Kidney (tissue), 22 donors: ENCODE measurements at places on chromosomes 2 and 18. TPM values are rescaled to one million over a fixed set of nuclear protein-coding genes. Genes with fewer than 3 reads are reported as not detected.
A peak's percentile ranks its signal among the peaks of the same experiment; 100 is the strongest.

DNA sequence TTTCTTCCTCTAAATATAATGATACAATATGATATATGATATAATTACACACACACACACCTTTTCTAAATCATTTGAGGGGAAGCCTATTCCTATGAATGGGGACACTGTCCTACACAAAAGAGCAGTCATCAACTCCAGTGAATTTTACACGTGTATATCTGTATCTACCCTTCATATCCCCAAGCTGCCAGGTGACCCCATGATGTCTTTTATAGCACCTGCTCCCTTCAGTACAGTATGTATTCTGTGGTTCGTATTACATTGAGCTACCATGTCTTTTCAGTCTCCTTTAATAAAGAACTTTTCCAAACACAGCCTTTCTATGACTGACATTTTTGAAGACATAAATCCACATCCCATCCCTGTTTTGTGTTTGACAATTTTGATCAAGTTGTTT is 19.0 kb downstream of the TBC1D8 start:
- DNase-seq: no peak

DNA sequence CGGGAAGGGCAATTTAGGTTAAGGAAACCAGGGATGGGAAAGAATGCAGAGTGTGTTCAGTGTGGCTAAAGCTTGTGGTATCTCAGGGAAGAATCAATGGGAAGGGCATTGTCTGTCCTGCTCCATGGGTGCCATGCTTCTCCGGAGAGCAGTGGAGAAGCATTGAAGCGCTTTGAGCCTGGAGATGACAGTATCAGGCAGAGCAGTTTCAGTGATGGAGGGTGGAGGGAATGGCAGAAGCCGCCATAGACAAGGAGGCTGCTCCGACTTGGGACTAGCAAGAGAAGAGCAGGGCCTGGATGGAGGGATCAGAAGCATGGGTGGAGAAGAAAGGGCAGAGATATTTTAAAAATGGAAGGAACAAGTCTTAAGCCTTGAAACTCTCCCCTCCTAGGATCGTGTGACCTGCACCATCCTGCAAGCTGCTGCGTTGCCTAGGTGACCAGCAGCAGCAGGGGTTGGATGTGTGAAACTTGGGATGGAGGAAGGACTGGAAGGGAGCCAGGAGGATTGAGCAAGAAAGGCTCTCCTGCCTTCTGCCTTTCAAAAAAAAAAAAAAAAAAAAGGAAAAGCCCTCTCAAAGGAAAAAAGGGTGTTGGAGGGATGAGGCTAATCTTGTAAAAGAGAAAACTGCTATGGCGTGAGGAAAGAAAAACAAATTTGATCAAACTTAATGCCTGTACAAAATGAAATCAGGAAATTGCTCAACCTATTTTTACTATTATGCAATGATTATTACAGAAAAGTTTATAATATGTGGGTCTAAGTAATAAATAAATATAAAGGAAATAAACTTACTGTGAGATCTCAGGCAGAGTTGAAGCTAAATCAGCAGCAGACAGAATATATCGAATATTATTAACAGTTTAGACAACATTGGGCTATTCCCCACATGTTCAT is 493.8 kb upstream of the NRP2 start:
- peak; percentile 30 for DNase-seq

DNA sequence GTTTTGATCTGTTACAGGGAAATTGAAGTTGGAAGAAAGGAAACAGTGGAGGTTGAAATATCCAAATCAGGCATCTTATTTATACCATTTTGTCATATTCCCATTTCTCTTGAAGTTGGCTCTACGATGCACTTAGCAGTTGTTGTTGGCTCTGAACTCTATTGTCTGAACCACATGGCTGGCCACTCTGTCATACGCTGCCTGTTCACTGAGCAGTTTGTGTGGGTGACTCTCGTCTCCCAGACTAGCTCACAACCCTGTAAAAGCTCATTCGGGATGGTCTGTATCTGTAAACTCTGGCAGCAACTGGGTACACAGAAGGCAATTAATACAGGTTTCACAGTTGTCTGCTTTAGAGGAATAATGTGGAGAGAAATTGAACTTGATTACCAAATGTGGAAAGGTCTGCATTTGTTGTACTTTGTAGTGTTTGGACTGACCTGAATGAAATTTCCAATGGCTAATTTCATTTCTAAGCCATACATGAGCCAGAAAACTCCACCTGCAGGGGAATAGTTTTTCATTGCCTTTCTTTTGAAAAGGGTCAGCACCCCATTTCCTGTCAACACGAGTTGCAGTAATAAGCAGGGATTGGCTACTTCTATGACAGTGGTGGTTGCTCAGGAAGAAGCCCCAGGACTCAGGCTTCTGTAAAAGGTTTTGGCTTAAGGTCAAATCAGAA is 378.2 kb downstream of the OSR1 start:
- DNase-seq: no peak

DNA sequence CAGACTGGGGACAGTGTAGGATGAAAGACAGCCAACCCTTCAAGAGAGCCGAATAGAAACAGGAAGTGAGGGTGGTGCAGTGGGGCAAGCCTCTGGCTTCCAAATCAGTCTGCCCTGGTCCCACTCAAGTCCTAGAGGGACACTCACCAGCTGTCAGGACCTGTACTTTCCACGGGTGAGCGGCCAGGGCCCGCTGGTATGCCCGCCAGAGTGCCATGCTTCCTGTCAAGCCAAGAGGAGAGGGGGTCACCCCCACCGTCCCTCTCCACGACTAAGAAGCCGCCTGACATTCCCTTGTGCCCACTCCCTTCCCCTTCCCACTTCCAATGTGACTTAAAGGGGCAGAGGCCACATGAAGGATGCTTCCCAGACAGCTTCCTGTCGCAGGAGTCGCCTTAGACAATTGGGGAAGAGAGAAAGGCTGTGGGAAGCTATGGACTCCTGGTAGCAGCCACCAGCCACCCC is 564 bp downstream of the MPV17 start:
- peak; percentile 63 for DNase-seq

DNA sequence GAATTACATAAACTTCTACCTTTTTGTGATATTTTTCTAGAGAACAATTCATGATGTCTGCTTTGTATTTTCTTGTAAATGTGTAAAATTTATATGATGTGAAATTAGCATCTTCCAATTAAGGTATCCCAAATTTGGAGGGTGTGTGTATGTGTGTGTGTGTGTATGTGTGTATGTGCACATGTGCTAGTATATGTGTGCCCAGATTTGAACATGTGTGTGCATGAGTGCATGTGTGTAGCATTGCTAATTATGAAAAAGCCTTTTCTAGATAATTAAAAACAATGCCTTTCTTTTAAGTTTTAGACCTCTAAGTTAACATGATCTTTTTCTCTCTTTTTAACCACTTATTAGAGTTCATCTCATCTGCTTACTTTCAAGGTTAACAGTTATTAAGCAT is 208.0 kb upstream of the SPOPL start:
- DNase-seq: no peak

- no peak for DNase-seq
Measured at GRCh38 chr2:10123281-10123680, 742 bp downstream of the RRM2 start.

- DNase-seq: no peak
Measured at GRCh38 chr18:52582061-52582460, 242.1 kb downstream of the DCC start.

DNA sequence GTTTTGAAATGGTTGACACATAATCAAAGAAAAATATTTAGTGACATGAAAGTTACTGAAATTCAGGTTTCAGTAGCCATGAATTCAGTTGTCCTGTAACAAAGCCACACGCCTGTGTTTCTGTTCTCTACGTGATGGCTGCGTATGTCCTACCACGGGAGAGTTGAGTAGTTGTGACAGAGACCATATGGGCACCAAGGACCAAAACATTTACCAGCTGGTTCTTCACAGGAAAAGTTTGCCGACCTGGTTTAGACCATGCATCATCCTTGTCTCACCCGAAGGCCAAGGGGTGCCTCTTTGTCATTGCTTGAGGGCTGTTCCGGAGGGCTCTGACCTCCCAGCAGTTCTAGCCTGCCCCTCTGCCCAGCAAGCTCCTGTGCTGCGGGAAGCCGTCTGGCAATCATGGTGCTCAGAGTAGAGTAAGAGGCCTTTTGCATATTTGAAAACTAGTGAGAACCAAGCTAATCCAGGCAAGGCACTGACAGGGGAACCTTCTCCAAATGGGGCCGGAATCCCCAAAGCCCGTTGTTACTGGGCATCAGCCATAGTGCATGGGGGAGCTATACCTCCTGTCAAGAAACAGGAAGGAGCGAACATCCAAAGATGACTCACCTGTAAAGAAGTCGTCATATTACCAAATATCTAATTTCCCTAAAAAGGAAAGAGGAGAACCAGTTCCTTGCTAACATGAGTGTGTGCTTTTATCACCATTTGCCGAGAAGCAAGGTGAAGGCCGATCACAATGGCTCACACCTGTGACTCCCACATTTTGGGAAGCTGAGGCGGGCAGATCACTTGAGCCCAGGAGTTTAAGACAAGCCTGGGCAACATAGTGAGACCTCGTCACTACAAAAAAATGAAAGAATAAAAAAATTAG is 92.6 kb upstream of the RAB12 start:
- DNase-seq: no peak

GRCh38 chr2:100451092-100451491 is 19.2 kb upstream of the NMS start:
- no peak for DNase-seq

DNA sequence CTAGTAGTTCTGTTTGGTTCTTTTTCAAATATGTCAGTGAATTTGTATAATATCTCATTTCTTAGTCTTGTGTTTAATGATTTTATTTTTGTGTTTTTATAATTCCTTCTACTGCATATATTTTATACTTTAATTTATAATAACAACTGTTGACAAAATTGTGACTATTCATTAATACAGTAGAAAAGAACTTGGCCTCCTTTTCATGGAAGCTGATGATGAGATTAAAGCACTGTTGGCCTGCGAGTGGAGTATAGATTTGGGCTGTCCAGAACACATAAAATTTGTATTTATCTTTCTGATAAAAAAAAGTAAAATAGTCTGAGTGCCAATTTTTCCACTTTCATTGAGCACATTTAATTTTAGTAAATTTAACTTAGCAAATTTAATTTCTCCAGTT is 12.1 kb downstream of the CFLAR start:
- no peak for DNase-seq

GRCh38 chr18:49127471-49128190 is 176.9 kb upstream of the SMAD7 start:
- peak; percentile 97 for DNase-seq

- no peak for DNase-seq
Measured at GRCh38 chr18:55220523-55220922, 261.3 kb upstream of the CCDC68 start.

DNA sequence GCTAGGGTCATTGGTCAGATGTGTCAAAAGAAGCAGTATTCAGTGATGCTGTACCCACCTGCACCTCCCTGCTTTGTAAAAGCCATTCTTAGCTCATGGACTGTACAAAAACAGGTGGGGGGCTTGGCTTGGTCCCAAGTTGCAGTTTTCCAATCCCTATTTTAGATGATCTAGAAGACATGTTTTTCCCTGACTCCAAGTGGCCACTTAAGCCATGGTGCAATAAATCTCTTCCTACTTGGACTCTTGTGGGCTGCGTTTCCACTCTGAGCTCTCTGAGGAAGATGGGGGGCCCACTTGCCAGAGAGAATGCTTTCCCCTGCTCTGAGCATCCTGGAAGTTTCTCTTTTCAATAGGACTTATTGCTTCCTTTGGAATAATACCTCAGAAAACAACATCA is 57.0 kb upstream of the SPP2 start:
- no peak for DNase-seq

- DNase-seq: no peak
Measured at GRCh38 chr2:114724454-114724853, 282.0 kb downstream of the DPP10 start.

GRCh38 chr2:15092181-15092580 is 459.7 kb downstream of the LRATD1 start:
- DNase-seq: no peak

DNA sequence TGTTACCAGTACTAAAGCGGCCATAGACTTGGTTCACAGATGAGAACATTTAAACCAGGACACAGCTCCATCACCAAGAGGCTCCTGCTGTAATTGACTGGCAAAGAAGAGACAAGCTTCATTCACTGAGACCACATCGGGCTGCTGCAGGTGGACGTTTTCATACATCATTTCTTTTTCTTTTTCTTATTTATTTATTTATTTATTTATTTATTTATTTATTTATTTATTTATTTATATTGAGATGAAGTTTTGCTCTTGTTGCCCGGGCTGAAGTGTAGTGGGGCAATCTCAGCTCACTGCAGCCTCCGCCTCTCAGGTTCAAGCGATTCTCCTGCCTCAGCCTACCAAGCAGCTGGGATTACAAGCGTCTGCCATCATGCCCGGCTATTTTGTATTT is 33.6 kb upstream of the PDCL3 start:
- DNase-seq: no peak

DNA sequence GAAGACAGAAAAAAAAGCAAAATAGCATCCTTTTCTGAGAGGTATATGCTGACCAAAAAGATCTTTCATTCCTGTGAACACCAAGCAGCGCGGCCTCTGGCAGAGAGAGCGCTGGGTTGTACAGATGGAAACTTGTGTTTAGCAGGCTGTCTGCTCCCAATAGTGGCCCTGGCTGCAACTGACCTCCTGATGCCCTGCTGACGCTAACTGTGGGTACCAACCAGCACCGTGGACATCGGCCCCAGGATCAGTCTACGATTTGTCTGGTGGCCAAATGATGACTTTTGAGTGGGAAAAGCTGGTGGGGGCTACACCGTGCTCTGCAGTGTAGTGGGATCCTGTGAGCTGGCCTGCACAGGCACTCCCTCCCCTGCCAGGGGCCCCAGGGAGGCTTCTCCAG is 15.7 kb downstream of the COA5 start:
- DNase-seq: no peak

DNA sequence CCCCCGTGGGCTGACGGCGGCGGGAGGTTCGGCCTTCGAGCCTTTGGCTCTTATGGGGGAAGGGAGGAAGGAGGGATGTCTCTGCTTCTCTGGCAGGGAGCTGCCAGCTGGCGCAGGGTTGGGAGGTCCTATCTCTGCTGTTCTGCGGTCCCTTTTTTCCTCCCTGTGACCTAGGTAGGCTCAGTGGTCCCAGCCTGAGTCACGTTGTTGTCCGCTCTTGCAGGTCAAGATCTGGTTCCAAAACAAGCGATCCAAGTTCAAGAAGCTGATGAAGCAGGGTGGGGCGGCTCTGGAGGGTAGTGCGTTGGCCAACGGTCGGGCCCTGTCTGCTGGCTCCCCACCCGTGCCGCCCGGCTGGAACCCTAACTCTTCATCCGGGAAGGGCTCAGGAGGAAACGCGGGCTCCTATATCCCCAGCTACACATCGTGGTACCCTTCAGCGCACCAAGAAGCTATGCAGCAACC is 2.5 kb downstream of the DLX1 start:
- DNase-seq: peak; percentile 11

GRCh38 chr2:24509840-24510239 is 18.8 kb downstream of the NCOA1 start:
- no peak for DNase-seq

- DNase-seq: no peak
Measured at GRCh38 chr2:237232166-237232565, 146.5 kb downstream of the COPS8 start.

The CD207 gene
- 0.66 TPM for total RNA-seq

The SERPINB5 gene
- total RNA-seq: not detected

The ANKRD23 gene
- total RNA-seq: 4.0 TPM

The NIFK gene
- 40.4 TPM for total RNA-seq

The ZC3H15 gene
- 45.3 TPM for total RNA-seq

The DUSP19 gene
- 4.4 TPM for total RNA-seq

The LOXHD1 gene
- total RNA-seq: 0.25 TPM

The COBLL1 gene
- 205 TPM for total RNA-seq

The EVX2 gene
- total RNA-seq: not detected

The IRS1 gene
- total RNA-seq: 13.4 TPM

The ANKRD30B gene
- not detected for total RNA-seq

The PSMA8 gene
- total RNA-seq: not detected

The HRH4 gene
- not detected for total RNA-seq

The TRIP12 gene
- 225 TPM for total RNA-seq
